CD4-positive, alpha-beta T cell treated with Interleukin-6 at 100 ng/mL for 8 hours (primary cell): ENCODE measurements at places on chromosomes 3 and 15.

GRCh38 chr3:29426302-29427226 is 145.7 kb downstream of the RBMS3 start:
- DNase-seq: no peak

- DNase-seq: no peak
These were observed 704.1 kb upstream of the SGO1 start for GRCh38 chr3:20890111-20890519.

DNA sequence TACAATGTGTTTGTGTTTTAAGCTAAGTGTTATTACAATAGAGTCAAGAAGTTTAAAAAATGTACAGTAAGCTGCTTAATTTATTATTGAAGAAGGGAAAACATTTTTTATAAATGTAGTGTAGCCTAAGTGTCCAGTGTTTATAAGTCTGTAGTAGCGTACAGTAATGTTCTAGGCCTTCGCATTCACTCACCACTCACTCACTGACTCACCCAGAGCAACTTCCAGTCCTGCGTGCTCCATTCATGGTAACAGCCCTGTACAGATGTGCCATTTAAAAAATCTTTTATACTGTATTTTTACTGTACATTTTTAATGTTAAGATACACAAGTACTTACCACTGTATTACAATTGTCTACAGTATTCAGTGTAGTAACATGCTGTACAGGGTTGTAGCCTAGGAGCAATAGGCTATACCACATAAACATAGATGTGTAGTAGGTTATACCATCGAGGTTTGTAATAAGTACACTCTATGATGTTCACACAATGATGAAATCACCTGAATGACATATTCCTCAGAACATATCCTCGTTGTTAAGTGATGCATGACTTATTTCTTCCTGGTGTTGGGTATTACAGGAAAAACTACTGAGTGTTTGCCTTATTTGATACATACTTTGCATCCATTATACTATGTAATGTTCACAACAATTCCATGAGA is 156.6 kb upstream of the NUDT16 start:
- DNase-seq: no peak

DNA sequence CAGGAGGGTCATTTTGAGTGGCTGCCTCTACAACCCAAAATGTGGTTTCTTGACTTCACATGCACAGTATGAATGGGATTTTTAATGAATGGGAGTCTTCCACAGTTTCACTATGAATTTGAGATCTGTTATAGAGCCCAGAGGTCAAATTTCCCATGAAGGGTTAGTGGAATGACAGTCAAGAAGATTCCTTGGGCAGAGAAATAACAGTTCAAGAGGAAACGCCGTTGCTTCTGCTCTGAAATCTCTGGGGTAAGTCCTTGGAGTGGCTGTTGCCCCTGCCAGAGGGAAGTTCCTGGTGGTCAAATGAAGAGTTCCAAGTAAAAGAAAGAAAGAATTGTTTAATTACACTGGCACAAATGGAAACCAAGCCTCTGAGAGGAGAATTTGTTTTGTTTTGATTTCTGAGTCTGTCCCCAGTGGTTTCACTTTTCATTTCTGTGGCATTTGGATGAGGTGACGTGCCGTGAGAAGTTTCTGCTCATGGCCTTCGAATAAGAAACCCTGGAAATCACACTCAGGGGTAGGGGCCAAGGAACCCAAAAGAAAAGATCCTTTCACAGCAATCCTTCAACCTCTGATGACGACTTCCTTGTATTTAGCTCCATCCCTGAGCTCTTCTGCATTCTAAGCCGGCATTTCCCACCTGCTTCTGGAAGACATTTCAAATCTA is 77.5 kb upstream of the IL12A start:
- no peak for DNase-seq

- no peak for DNase-seq
These were observed 828 bp upstream of the VWA5B2 start for GRCh38 chr3:184228376-184229137.

- no peak for DNase-seq
These were observed 52.7 kb upstream of the SCN5A start for GRCh38 chr3:38702231-38702630.

DNA sequence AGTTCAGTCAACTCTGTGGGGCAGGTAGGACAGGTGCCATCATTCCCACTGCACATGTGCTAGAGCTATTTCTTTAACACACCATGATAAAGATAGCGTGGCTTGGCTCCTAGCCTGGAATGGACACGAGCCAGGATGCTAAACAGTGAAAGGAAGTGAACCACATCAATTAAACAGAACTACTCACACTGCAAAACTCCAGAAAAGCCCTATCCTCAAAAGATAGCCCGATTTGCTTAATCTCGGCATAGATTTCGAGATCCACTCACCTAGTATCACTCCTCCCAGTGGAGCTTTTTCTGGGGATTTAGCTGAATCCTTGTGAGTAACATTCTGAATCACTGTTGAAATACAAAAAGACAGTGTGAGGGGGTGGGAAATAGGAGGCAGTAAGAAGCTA is 118.0 kb downstream of the ABI3BP start:
- DNase-seq: no peak

GRCh38 chr15:38069511-38070011 is 135.1 kb downstream of the TMCO5A start:
- DNase-seq: no peak

GRCh38 chr3:113660896-113661295 is 35.5 kb downstream of the USF3 start:
- DNase-seq: no peak

GRCh38 chr3:46729038-46729437 is 11.4 kb upstream of the PRSS50 start:
- no peak for DNase-seq

GRCh38 chr3:30180310-30181177 is 425.9 kb upstream of the TGFBR2 start:
- no peak for DNase-seq

- DNase-seq: no peak
These were observed 75.8 kb downstream of the DNAJB8 start for GRCh38 chr3:128390867-128391266.
